Activated CD4-positive, alpha-beta T cell treated with anti-CD3 and anti-CD28 coated beads for 4 hours (primary cell): ENCODE measurements at places on chromosomes 13 and 19.

DNA sequence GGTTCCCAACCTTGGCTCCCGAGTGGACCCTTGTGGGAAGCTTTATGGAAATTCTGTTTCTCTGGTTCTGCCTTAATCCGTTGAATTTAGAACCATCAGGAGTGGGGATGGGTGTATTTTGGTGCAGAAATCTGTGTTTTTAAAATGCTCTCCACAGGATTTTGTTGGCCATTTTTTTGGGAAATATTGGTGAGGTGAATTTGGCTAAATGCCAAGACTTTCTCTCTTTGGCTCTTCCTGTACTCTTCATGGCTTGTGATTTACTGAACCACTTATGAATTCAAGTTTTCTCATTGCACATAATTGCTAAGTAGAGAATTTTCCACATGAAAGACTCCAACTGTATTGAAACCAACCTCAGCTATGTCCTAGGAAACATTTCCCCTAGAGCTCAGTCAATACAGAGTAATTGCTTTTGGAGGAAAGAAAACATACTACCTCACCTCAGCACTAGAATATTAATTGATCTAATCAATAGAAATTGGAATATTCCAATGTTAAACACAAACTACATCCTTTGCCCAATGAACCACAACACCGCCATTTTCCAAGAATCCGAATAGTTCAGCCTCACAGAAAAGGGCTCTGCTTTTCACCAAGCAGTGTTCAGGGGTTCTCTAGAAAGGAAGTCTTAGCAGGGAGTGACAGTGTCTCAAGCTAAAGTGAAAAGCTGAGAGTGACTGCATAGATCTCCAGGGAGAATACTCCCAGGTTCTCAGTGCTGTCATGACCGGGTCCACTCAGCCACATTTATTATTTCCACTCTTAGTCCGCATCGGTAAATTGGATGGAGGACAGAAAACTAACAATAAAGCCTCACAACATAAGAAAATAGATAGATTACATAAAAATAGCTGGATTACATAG is 60.3 kb downstream of the ERCC5 start:
- no peak for DNase-seq

DNA sequence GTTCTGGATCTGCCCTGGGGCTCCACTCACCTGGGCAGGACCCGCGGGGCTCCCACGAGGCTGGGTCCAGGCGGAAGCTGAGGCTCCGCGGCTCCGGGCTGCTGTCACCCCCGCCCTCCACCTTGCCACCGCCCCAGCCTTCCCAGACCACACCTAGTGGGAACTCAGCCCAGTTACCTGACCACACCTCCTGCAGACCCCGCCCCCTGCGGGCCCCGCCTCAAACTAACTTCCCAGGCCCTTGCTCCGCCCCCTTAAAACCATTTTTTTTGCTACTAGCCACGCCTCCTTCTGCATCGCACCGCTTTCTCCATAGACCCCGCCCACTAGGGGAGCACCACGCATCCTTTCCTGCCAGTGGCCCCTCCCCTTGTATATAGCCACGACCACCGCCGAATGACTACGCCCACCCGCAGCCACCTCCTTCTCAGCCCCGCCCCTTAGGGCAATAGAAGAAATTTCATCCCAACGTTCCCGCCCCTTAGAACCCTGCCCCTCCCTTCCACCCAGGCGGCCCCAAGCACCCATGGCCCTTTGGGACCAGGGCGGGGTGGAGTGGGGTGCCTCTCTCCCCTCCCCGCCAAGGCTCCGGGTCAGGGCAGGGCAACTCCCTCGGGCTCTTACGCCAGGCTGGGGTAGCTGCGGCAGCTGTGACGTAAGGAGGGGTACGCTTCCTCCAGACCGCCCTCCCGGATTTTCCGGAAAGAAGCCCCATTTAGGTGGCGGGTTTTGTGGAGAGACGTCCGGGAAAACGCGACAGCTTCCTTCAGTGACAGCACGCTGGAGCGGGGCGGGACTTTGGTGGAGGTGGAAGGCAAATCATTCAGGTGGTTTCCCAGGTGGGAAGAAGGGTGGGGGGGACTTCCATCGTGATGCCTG is at the start of gene SH2D3A:
TSS of gene SH2D3A (minus strand) at position 79 of the 879 bp plus-strand sequence. CDS start 3,687 bp downstream, outside the sequence.
- peak; percentile 96 for DNase-seq

DNA sequence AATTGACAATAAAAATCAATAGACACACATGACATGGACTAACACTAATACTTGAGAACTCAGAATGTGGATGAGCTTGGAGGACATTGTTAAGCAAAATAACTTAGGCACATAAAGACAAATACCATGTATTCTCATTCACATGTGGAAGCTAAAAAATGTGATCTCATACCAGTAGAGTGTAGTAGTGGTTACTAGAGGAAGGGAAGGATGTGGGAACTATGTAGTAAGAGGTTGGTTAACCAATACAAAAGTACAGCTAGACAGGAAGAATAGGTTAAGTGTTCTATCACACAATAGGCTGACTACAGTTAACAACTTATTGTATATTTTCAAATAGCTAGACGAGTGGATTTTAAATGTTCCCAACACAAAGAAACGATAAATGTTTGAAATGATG is 415.8 kb upstream of the KLF12 start:
- no peak for DNase-seq

DNA sequence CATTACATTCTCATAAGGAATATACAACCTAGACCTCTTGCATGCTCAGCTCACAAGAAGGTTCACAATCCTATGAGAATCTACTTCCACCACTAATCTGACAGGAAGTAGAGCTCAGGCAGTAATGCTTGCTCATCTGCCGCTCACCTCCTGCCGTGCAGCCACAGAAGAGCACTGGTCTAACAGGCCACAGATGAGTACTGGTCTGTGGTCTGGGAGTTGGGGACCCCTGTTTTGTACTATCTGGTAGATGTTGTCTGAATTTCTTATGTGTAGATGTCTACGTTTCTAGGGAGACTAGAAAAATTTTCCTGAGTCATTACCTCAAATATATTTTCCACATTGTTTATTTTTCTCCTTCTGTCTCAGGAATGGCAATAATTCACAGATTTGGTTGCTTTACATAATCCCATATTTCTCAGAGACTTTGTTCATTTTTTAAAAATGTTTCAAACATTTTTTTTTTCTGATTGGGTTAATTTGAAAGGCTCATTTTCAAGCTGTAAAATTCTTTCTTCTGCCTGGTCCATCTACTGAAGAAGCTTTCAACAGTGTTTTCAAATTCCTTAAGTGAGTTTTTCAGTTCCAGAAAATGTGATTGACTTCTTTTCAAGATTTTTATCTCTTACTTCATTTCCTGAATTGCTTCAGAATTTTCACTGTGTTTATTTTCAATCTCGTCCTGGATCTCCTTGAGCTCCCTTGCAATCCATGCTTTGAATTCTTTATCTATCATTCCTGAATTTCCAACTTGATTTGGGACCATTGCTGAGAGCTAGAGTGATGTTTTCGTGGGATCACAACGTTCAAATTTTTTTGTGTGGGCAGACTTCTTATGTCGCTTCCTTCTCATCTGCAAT is 1322.2 kb downstream of the PCDH9 start:
- no peak for DNase-seq

GRCh38 chr19:42629191-42629590 is 34.5 kb upstream of the CEACAM8 start:
- DNase-seq = no peak

- no peak for DNase-seq
Observed at GRCh38 chr13:59790626-59791025, 373.1 kb downstream of the DIAPH3 start.

DNA sequence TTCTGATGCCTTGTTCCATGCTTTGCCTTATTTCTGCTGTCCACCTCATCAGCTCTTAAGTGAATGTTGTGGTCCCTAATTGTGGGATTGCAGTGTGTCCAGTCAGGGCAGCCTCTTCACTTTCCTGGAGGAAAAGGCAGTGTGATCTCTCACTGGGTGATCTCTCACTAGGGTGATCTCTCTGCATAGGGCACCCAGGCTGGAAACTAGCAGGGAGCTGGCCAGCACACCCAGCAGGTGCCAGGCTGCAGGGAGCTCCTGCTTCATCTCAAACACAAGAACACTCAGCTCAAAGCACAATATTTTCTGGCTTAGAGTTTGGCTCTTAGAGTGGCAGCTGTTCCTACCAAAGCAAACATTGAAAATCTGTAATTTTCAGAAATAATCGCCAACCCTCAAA is 36.5 kb upstream of the TSHZ3 start:
- no peak for DNase-seq

DNA sequence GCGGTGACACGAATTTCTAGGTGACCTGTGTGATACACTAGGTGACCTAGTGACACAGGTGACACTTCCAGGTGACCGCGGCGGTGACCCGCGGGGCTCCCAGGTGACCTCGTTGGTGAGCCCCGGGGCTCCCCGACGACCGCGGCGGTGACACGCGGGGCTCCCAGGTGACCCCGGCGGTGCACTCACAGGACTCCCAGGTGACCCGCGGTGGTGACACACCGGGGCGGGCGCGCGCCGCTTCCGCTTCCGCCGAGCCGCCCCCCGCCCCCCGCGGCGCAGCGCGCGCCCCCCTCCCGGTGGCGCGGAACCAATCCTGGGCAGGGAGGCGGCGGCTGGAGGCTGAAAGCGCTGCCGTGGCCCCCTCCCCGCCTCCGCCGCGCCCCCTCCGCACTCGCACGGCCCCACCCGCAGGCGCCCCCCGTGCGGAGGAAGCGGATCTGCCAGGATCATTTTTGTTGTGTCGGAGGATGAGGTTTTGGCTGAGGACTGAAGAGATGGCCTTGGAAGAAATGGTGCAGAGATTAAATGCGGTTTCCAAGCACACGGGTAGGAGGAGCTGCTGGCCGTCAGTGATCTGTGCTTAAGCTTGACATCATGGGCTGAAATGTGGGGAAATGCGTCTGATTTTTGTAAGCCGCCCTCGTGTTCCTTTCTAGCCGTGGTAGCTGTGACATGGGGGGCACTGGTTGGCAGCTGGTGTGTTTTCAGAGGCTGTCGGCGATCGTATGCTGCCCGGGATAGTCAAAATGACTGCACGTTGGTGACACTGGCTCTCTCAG is at the start of gene MCF2L:
TSS of gene MCF2L (plus strand) at position 305 of the 782 bp plus-strand sequence. CDS start at position 471, 166 bp downstream.
- peak; percentile 60 for DNase-seq

GRCh38 chr19:6551607-6552450 is 21.0 kb downstream of the TNFSF9 start:
- peak; percentile 46 for DNase-seq

DNA sequence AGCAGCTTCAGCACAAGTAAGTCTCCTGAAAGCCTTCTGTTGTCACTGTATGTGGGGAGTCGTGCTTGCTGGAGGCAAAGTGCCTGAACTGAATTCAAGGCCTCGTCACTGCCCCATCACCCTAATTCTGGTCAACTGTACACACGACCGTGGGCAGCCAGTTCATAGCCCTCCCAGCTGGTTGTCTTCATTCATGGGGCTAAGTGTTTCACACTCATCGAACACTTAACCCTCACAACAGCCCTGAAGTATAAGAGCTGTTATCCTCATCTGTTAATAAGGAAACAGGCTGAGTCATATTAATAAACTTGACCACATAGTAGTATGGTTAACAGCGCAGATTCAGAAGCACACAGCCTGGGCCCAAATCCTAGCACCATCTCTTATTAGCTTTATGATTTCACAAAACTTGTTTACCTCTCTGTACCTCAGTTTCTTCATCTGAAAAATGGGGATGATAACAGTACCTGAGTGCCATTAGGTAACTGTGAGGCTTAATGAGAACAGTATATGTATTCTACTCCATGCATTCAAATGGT is 66.7 kb downstream of the CDADC1 start:
- DNase-seq = no peak
